ENCODE measurements at places on chromosomes 11 and 22.

GRCh38 chr11:20162824-20163782, 2.8 kb upstream of the DBX1 start:
- DNase-seq: no peak

GRCh38 chr11:68202165-68202564, 10.9 kb downstream of the KMT5B start:
- DNase-seq: no peak

DNA sequence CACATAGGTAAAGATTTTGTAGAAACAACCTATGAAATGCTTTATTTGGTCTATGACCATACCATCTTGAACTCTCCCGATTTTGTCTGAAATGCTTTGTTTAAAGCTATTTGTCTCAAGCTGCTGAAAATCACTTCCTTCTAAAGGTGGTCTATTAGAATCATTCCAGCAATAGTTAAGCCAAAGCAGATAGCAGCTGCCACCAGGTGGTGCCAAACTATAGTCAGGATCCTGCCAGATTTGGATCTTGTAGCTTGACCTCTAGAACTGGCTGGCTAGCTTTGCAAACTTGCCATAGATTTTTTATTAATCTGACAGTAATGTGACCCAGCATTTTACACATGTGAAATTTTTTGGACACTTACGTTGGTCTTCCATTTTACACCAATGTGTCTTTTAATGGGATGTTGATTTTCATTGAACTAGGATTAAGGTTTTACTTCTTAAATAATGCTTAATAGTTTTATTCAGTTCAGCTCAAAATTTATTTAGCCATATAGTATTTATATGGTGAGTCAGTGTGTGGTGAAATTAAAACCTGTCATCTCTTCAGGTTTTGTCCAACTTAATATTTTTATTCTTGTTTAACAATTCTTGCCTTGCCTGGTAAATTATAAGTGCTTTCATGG, 19.7 kb downstream of the CTR9 start:
- DNase-seq: no peak

DNA sequence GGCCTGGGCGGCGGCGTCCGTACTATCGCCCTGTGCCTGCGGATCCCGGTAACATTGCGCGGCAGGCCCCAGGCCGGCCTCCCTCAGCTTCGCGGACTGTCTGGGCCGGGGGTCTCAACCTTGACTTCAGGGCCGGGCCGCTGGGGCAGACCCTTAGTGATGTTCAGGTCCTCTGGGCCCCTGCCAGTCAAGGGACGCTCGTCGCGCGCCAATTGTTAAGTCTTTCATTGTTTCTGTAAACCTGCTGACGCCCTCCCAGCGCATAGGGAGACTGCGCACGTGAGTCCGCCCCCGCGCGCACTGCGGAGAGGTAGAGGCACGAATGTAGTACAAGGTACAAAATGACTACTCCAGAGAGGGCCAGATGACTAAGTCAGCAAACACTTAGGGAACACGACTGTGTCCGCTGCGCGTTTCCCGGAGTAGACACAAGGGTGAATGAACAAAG, 451 bp upstream of the HDHD5 start:
- peak; percentile 10 for DNase-seq

- DNase-seq: no peak
Measured at GRCh38 chr11:103889679-103890078, 146.8 kb upstream of the DDI1 start.

- no peak for DNase-seq
Measured at GRCh38 chr11:90407350-90407749, 184.5 kb upstream of the CHORDC1 start.

DNA sequence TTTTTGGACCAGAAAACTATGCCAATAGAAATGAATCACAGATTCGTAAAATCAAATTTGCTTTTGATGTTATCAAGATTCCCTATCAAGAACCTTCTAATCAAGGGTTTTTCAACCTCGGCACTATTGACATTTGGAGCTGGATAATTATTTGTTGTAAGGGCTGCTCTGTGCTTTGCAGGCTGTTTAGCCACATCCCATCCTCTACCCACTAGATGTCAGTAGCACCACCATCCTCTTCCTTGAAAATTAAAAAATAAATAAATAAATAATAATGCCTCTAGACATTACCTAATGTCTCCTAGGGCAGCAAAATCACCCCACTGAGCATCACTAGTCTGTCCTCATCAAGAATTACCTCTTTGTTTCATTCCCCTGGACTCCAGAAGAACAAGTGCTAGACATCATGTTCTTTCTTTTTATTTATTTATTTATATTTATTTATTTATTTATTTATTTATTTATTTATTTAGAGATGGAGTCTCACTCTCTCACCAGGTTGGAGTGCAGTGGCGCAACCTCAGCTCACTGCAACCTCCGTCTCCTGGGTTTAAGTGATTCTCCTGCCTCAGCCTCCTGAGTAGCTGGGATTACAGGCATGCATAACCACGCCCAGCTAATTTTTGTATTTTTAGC, 744.7 kb downstream of the KCNA4 start:
- no peak for DNase-seq

- peak; percentile 52 for DNase-seq
Measured at GRCh38 chr11:68337399-68337835, 25.0 kb downstream of the LRP5 start.

DNA sequence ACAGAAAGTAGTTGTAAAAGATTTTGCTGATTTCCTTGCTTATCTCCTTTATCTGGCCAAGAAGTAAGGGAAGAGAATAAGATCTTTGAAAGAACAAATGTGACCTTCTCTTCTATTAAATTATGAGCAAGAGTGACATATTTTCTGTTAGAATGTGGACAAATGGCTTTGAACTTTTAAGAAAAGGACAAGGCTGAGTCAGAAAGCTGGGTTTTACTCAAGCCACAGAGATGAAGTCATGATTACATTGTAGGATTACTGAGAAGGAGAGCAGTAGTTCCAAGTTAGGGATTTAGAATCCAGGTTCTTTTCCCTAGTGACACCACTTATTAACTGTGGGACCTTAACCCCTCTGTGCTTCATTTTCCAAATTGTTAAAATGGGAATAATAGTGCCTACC, 13.5 kb downstream of the CCDC90B start:
- DNase-seq: no peak

DNA sequence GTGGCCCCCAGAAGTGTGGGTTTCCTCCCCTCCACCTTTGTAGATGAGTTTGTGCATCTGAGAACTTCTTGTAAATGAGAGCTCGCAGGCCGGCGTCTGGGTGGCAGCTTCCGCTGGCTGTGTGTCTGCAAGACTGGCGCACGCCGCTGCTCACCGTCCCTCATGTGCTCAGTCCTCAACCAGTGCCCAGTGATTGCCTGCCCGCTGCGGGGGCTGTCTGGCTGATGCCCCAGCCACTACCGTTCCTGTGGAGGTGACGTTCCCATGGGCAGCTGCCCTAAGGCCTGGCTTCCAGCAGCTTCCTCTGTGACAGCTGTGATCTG, 8.8 kb downstream of the TBX1 start:
- no peak for DNase-seq

GRCh38 chr11:102177974-102178631, 67.9 kb downstream of the YAP1 start:
- peak; percentile 54 for DNase-seq

- no peak for DNase-seq
Measured at GRCh38 chr22:37325039-37325395, 42.7 kb downstream of the CYTH4 start.

DNA sequence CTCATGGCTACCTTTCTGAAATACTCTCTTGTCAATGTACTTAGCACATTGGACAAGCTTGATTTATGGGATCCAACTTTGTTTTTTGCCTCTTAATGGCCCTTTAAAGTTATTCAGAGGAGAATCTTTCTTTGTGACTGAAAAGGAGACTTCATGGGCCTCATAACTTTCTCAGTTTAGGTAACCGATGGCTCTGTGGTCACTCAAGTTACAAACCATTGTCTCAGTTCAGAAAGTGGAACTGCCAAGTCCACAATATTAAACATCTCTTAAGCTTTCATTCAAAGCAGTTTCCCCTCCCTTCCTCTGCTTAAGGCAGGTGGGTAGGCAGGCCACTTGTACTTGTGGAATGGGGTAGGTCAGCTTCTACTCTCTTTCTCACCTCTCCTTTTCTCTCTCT, 12.3 kb upstream of the ARL14EP start:
- DNase-seq: no peak

DNA sequence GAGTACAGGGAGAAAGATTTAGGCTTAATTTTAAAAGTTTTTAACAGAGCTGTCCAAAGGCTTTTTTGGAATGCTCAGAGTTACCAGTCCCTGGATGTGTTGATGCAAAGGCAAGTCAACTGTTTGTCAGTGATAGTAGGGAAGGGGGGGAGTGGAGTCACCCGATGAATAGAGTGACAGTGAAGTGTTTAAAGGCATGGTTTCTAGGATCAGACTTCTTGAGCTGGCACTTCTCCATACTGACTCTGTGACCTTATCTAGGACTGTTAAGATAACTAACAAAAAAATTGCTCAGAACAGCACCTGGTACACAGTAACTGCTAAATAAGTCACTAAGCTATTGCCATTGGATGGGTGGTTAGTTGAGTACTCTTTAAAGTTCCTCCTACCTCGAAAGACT, 11.3 kb upstream of the RAG2 start:
- no peak for DNase-seq

- DNase-seq: no peak
Measured at GRCh38 chr11:26777372-26777808, 55.5 kb upstream of the SLC5A12 start.

- DNase-seq: no peak
Measured at GRCh38 chr11:70332567-70332966, 62.1 kb downstream of the PPFIA1 start.

DNA sequence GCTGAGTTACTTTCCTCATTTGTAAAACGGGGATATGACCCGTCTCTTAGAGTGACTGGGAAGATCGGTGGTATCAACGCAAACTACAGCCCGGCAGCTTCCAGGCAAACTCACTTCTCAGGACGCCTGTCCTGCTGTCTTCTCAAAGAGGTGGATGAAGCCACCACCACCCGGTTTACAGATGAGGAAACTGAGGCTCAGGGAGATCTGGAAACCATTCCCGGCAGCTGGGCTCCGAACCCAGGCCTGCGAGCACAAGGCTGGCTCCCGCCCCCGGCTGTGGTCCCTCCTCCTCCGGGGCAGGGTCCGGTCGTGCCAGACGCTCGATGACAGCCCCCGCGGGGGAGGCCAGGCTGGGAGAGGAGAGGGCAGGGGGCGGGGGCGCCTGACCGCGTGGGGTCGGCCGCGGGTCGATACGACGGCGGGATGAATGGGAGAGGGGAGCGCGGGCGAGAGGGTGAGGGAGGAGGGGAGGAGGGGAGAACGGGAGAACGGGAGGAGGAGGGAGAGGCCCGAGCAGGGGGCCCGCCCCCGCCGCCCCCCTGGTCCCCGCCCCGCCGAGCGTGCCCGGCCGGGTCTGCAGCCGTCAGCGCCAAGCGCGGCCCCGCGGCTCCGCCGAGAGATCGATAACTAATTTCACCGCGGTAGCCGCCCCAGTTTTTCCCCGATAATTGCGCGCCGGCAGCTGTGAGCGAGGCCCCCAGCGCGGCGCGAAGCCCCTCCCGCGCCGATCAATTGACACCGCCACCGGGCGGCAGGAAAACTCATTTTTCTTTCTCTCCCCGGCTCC, 14.0 kb downstream of the IGLL1 start:
- DNase-seq: no peak

GRCh38 chr11:71138737-71139425, 113.5 kb downstream of the SHANK2 start:
- no peak for DNase-seq

- no peak for DNase-seq
Measured at GRCh38 chr11:43699870-43700269, 19.3 kb downstream of the HSD17B12 start.

Measured in HL-60 (cell line).